ENCODE measurements at places on chromosomes 2 and 18. TPM values are rescaled to one million over a fixed set of nuclear protein-coding genes. Genes with fewer than 3 reads are reported as not detected.

- no peak for DNase-seq
These were observed 13.7 kb upstream of the GAL3ST2 start for GRCh38 chr2:241762933-241763369.

GRCh38 chr2:195559431-195559914 is 97.6 kb upstream of the SLC39A10 start:
- DNase-seq, result peak; percentile 52

DNA sequence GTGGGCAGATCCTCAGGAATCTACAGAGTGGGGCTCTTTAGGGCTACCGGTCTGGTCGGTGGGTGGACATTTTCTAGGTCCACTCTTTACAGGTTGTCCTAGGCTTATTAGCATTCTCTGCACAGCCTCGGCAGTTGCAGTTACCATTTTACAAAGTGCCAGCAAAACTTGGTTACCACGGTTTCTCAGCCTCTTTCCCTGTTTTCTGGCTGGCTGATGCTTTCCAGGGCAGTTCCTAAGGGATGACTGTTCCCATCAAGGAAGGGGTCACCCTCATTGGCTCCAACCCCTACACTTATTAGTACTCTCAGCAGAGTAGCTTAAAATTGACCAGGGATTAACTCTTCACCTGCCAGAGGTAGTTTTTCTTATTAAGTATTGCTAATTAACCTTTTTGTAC is 2.0 kb upstream of the AQP4 start:
- DNase-seq, result no peak

- DNase-seq, result no peak
These were observed 165.4 kb downstream of the TCF4 start for GRCh38 chr18:55422456-55423180.

Gene ARHGEF4
- 0.89 TPM for total RNA-seq

Gene ARL5A
- 65.2 TPM for total RNA-seq

Gene TTC39C
- 4.2 TPM for total RNA-seq
